ENCODE measurements at places on chromosomes 13 and 19. TPM values are rescaled to one million over a fixed set of nuclear protein-coding genes. Genes with fewer than 3 reads are reported as not detected.

DNA sequence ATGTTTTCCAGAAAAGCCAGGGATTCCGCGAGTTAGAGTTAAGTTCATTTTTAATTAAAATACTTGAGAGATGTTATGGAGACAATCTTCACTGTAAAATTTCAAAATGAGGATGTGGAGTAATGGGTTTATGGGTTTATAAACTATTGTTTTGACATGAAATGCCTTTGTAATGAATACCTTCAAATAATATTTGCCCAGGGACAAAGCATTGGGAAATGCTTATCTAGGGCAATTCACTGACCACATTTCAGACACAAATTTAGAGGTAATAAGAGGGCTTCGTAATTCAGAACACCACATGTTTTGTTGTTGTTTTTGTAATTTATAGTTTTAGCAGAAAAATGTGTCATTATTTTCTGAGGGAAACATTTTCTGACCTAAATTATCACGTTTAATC lies 241.1 kb upstream of the ATXN8OS start:
- DNase-seq, result no peak

DNA sequence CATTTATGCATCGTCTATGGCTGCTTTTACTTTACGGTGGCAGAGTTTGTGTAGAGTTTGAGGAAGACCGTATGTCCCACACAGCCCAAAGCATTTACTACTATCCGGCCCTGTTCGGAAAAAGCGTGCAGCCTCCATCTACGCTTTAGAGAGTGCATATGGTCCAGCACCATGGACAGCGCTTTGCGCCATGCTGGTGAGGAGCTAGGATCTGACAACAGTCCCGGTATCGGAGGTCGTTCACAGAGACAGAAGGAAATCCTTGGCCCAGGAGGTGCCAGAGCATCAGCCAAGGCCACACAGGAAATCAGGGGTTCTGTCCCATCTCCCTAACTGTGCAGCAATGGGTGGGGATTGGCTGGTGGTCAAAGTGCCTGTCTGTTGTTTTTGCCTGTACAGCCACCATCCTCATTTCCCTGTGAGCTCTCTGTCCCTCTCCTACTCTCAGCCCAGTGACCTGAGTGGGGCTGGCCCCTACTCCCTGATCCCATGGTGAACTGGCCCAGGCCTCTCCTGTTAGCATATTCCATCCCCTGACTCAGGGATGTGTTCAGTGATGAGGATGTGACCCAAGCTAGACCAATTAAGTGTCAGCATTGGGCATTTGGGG lies 16.2 kb upstream of the PRODH2 start:
- DNase-seq, result no peak

DNA sequence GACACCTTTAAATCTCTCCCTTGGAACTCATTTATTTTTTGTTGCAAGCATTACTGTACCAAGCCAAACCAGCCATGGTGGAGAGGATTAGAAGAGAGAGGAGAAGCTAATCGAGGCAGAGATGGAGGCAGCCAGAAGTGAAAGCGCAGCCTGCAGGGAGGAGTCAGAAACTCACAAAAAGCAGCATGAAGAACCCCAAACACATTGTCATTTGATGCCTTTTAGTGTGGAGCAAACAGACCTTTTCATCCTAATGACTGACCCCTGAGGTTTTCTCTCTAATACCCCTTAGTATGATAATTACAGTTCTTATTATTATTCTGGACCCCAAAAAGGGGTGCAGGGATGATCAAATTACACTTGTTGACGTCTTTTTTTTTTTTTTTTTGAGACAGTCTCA lies 62.5 kb downstream of the TNFRSF19 start:
- no peak for DNase-seq

- no peak for DNase-seq
These were observed 27.9 kb upstream of the EDNRB start for GRCh38 chr13:77946522-77946921.

- no peak for DNase-seq
These were observed 18.7 kb downstream of the MLLT1 start for GRCh38 chr19:6260912-6261650.

DNA sequence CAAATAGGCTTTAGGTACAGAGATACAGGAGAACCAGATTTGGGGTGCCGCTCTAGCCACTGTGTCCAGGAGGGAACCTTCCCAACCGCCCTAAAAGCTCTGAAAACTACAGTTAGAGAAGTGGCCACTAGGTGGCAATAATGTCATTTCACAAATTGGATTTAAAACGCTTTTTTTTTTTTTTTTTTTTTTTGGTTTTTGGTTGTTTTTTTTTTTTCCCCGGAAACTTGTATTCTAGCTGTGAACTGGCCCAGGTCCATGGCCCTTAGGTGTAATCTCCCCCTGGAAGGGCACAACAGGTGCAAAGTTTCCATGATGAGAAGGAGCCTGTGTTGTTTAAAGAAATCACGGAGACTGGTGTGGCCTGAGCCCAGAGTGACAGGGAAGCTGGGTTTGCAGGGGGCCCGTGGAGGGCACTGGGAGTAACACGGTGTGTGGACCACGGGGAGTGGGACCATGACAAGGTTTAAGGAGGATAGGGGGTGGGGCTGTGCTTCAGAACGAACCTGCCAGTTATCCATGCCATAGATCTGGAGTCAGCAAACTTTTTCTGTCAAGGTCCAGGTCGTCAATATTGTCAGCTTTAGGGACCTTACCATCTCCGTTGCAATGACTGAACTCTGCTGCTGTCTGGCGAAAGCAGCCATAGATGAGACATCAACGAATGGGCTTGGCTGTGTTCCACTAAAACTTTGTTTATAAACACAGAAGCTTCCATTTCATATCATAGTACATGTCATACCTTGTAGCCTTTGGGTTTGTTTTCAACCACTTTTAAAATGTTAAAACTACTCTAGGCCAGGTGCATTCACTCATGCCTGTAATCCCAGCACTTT lies 10.1 kb downstream of the OR1I1 start:
- DNase-seq, result no peak

- DNase-seq, result no peak
These were observed 1.8 kb downstream of the LIN37 start for GRCh38 chr19:35750167-35750566.

DNA sequence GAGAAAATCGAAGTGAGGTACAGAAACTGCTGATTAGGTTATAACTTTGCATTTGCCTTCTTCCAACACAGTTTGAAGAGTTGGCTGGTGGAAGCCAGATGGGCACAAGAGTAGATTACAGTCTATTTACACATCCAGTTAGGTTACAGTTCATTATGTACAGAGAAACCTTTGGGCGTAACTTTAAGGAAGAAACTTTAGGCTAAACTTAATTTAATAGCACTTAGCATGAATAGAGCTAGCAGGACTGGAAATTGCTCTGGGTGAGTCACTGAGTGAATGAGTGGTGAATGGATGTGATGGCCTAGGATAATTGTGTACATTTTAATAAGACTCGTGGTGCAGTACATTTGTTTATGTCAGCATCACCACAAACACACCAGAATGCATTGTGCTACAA lies 62.9 kb upstream of the KLHL1 start:
- DNase-seq, result no peak

GRCh38 chr19:9586764-9587163 lies 2.5 kb upstream of the ZNF121 start:
- DNase-seq, result peak; percentile 51

DNA sequence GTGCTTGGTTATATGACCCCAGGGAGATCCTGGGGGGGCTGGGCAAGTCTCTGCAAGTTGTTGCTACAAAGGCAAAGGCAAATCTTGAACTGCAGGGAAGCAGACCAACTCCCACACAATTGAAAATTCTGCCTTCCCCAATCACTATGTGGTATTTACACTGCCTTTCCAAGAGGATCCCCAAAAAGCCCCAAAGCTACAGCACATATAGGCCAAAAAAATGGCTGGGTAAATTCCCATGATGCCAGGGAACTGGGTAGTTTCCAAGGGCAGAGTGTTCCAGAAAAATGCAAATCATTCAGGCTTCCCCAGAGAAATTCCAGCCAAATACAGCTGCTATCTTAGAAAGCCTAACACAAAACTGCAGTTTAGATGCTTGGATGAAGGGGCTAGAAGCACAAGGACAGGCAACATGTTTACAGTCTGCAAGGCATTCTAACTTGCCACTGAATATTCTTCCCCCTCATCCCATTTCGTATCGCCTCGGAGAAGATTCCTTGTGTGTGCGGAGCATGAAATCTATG lies 6.2 kb downstream of the FOXO1 start:
- no peak for DNase-seq

GRCh38 chr19:48283908-48284307 lies 14.0 kb downstream of the ZNF114 start:
- DNase-seq, result no peak

GRCh38 chr19:18401580-18402112 lies 4.2 kb upstream of the LRRC25 start:
- no peak for DNase-seq

DNA sequence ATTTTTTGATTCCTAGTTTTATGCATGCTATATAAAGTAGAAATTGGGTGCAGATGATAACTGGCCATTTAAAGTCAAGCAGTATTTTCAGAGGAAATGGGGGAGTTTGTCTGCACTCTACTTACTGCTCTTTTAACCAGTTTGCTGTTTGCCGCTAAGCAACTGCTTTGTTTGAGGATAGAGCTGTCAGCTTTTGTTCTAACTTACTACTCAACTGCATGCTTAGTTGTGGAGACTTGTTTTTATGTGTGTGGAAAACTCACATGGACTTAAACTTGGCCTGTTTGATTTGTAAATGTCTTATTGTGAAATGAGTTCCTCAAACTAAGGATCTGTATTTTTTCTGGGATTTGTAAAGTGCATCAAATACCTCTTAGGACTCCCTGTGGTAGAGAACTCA lies 591.1 kb downstream of the PCDH9 start:
- no peak for DNase-seq

- DNase-seq, result no peak
These were observed 100.3 kb upstream of the DOCK9 start for GRCh38 chr13:99078017-99078771.

DNA sequence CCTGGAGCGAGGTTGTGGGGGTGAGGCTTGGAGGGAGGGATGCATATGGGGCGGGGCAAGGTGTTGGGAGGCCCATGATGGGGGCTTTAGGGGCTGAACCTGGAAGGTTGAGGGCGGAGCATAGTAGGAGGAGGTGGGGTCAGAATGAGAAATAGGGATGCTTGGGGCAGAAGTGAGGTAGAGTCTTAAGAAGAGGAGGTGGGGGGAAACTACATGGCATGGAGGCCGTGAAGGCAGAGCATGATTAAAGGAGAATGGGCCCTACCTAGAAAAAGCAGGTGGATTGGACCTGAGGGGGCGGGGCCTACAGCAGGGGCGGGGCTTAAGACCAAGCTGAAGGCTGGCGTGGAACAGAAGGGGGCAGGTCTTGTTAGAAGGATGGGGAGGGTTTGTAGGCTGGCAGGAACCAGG lies 799 bp downstream of the NR1H2 start:
- DNase-seq, result no peak

GRCh38 chr19:41296433-41296871 lies 13.5 kb upstream of the CCDC97 start:
- no peak for DNase-seq

DNA sequence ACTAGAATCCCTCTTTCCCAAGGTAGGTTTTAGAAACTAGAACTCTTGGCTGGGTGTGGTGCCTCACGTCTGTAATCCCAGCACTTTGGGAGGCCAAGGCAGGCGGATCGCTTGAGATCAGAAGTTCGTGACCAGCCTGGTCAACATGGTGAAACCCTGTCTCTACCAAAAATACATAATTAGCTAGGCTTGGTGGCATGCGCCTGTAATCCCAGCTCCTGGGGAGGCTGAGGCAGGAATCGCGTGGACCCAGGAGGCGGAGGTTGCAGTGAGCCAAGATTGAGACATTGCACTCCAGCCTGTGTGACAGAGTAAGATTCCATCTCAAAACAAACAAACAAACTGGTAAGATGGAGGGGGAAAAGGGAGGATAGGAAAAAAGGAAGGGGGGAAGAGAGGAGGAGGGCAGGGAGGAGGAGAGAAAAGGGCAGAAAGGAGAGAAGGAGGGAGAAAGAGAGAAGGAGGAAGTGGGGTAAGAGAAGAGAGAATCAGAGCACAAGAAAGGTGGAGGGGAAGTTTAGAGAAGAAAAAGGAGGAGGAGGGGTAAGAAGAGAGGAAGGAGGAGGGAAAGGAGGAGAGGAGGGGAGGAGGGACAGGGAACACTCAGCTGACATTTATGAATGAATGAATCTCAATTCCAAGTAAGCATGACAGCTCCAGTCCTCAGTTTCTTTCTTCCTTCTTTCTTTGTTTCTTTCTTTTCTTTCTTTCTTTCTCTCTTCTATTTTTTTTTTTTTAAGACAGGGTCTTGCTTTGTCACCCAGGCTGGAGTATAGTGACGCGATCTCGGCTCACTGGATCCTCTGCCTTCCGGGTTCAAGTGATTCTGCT lies 2.6 kb upstream of the SLC27A1 start:
- DNase-seq, result no peak

GRCh38 chr19:601310-601709 lies 11.6 kb downstream of the HCN2 start:
- no peak for DNase-seq

GRCh38 chr13:20487927-20488326 lies 37.7 kb downstream of the CRYL1 start:
- DNase-seq, result no peak

- DNase-seq, result no peak
These were observed 107.3 kb downstream of the GADD45B start for GRCh38 chr19:2582984-2583956.

DNA sequence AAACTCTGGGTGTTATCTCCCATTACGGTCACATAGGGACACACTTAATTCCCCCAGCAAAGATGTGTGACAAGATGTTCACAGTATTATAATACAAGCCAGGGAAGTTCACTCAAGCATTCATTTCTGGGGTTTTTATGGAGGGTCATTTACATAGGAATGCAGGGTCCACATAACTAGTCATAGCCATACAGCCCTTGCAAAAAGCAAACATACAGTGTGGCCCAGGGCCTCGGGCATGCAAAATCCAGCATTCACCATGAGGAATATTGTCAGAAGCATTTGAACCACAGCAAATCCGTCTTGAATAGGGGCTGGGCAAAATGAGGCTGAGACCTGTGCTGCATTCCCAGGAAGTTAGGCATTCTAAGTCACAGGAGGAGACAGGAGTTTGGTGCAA lies 13.0 kb upstream of the ZNF460 start:
- no peak for DNase-seq

URI1 gene
- 71.0 TPM for total RNA-seq

CLEC17A gene
- not detected for total RNA-seq

ZNF548 gene
- 14.7 TPM for total RNA-seq

RCBTB2 gene
- total RNA-seq, result 4.4 TPM

MEIOSIN gene
- total RNA-seq, result not detected

WDR87 gene
- total RNA-seq, result not detected

PPM1N gene
- 3.3 TPM for total RNA-seq

SLC7A9 gene
- 0.28 TPM for total RNA-seq

CBARP gene
- total RNA-seq, result 14.5 TPM

REX1BD gene
- total RNA-seq, result 32.0 TPM

ADGRE3 gene
- not detected for total RNA-seq

Measured in Panc1 (cell line).